T-helper 22 cell (primary cell): ENCODE measurements at places on chromosomes 12 and 14.

- DNase-seq = no peak
Observed at GRCh38 chr14:44700184-44700583, 193.1 kb upstream of the FSCB start.

DNA sequence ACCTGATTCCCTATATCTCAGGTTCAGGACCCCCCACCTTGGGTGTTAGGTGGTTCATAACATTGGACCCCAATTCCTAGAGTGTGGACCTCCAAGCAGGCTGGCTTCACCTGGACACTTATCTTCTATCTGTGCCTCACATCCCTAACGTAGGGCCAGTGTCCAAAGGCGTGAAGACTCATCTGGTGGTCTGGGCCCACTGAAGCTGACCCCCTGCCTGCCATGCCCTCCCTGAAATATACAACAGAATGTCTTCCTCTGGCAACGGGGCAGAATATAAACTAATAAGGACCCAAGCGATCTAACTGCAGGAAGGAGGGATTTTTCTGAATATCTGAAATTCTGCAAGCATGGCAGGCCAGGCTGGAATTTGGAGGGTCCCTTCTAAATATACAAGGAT, 5.6 kb downstream of the HOXC13 start:
- DNase-seq = no peak

DNA sequence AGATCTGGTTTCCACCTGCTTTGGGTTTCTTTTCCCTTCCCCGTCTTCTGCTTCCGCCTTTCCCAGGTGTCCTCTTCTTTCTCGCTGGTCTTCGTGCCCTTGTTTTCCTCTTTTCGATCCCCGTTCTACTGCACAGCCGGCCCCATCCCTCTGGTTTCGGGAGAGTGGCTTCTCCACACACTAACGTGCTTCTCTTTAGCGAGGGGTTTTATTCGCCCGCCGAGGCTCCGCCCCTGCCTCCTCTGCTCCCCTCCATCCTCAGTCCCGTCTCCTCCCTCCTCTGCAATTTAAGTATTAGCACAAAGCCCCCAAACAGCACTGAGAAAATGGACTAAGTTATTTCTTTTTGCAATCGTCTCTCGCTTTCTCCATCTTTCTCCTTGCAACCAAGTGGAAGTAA, at the start of gene SLC7A8:
TSS of gene SLC7A8 (minus strand) at position 182 of the 400 bp plus-strand sequence. CDS start 746 bp downstream, outside the sequence.
- DNase-seq = no peak

- no peak for DNase-seq
Observed at GRCh38 chr12:62009445-62009844, 250.8 kb upstream of the USP15 start.

GRCh38 chr12:132343294-132344004, 14.1 kb upstream of the GALNT9 start:
- no peak for DNase-seq

DNA sequence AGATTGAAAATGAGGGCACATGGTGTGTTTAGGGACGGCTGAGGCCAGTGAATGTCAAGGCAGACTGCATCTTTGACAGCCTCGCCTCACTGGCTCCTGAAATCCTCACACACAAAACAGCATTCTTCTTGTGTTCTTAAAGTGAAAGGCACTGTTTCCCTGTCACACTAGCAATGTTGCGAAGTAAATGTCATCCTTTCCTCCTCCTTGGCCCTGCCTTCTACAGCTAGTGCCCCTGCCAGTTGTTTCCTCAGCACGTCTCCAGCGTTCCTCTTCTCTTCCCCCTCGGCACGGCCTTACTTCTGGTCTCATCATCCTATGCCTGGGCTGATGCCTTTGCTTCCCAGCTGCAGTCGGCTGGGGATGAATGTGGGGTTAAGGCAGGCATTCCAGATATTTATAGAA, 129.4 kb upstream of the DNM1L start:
- no peak for DNase-seq
